ENCODE measurements at places on chromosomes 13 and 19. TPM values are rescaled to one million over a fixed set of nuclear protein-coding genes. Genes with fewer than 3 reads are reported as not detected.

The TEX101 gene
- not detected for total RNA-seq

The FAM216B gene
- not detected for total RNA-seq

The ZNF708 gene
- 38.5 TPM for total RNA-seq

- no peak overlapping the region for H3K27ac ChIP-seq
- DNase-seq = no peak
- no peaks in the 10 kb centered on the region for H3K36me3 ChIP-seq
- no peaks in the 10 kb centered on the region for H3K4me1 ChIP-seq
Observed at GRCh38 chr13:67619351-67619994, 389.3 kb upstream of the PCDH9 start.

- H3K36me3 ChIP-seq = peaks cover 13% of the 10 kb centered on the region
- H3K27ac ChIP-seq = no peak overlapping the region
- H3K4me3 ChIP-seq = no peak overlapping the region
- DNase-seq = no peak
Observed at GRCh38 chr13:80989241-80989640, 648.3 kb upstream of the SPRY2 start.

DNA sequence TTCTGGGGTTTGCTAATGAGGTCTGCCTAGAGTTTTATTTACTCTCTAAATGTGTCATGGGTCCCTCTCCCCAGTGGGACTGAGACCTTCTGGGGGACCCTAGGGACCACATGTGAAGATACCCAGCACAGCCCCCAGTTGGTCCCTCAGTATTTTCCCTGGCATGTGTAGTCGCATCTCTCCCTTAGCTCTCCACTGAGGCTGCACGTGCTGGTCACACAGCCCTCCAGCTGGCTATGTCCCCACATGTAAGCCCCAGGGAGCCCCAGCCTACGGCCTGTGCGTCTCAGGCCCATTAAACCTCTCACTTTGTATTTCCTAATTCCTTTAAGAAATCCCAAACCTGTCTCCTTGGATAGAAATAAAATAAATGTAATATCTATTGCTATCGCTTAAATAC lies 189.6 kb upstream of the TSHZ3 start:
- peaks cover 16% of the 10 kb centered on the region for H3K4me1 ChIP-seq
- no peak overlapping the region for H3K4me3 ChIP-seq
- H3K27me3 ChIP-seq = peaks cover 62% of the 10 kb centered on the region

- no peak overlapping the region for H3K4me3 ChIP-seq
- no peaks in the 10 kb centered on the region for H3K36me3 ChIP-seq
Observed at GRCh38 chr13:34628209-34628682, 313.8 kb upstream of the NBEA start.

DNA sequence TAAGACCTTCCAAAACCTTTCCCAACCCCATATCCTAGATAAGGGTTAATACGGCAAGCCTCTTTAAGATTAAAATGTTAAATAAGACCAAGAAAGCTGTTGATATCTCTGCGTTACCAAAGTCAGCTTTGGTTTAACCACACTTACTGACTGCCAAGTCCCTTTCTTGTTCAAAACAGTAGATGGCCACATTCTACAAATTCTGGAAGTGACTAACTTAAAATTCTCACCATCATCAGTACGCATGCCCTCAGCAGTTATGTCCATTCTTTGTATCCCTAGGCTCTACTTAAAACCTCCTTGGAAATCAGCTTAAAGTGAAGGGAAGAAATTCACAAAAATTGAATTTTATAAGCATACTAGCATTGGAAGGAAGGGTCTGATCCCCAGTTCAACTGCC lies 23.6 kb downstream of the SOHLH2 start:
- no peaks in the 10 kb centered on the region for H3K36me3 ChIP-seq
- no peak overlapping the region for H3K27ac ChIP-seq
- H3K27me3 ChIP-seq = no peaks in the 10 kb centered on the region
- DNase-seq = no peak

DNA sequence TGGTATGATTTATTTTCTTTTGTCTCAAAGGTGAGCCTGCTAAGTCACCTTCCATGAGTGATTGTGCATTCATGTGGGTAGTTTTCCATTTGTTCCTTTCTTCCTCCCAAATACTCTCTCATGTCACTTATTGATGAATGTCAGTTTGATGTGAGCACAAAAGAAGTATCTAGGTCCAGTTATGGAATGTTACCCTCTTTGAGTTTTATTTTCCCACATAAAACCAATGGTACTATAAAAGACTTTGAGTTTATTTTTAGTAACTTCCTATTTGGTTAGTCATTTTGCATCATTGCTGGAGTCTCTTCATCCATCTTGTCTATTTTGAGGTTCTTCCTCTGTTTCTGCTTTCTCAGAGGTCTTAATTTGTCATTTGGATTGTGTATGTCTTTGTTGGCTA lies 321.3 kb downstream of the GPC6 start:
- no peak overlapping the region for H3K27ac ChIP-seq
- peaks cover 5% of the 10 kb centered on the region for H3K36me3 ChIP-seq
- no peak for DNase-seq
- H3K4me3 ChIP-seq = no peak overlapping the region

- H3K4me1 ChIP-seq = peaks cover 31% of the 10 kb centered on the region
- DNase-seq = no peak
- no peaks in the 10 kb centered on the region for H3K27me3 ChIP-seq
Observed at GRCh38 chr19:1416014-1416841, 8.8 kb downstream of the DAZAP1 start.

DNA sequence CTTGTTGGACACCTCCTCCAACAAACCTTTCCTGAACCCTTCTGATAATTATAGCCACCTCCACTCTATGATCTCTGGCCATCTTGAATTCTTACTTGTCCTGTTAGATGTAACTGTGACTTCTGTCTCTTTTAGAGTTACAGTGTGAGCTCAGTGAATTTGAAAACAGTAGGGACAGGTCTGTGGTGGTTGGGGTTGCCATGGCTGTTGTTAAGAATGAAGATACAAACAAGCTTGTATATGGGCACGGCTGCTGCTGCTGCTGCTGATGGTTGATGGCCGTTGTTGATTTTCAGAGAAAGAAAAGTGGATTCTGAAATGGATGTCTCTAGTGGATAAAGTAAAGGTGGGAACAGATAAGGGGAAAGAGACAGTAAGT lies 101.5 kb downstream of the STARD13 start:
- H3K4me3 ChIP-seq = no peak overlapping the region
- H3K36me3 ChIP-seq = no peaks in the 10 kb centered on the region
- H3K4me1 ChIP-seq = peaks cover 25% of the 10 kb centered on the region
- peaks cover 6% of the 10 kb centered on the region for H3K27me3 ChIP-seq

All from progenitor cell of endocrine pancreas (in vitro differentiated cells).